MM.1S (cell line): ENCODE measurements at places on chromosomes 2 and 18.

DNA sequence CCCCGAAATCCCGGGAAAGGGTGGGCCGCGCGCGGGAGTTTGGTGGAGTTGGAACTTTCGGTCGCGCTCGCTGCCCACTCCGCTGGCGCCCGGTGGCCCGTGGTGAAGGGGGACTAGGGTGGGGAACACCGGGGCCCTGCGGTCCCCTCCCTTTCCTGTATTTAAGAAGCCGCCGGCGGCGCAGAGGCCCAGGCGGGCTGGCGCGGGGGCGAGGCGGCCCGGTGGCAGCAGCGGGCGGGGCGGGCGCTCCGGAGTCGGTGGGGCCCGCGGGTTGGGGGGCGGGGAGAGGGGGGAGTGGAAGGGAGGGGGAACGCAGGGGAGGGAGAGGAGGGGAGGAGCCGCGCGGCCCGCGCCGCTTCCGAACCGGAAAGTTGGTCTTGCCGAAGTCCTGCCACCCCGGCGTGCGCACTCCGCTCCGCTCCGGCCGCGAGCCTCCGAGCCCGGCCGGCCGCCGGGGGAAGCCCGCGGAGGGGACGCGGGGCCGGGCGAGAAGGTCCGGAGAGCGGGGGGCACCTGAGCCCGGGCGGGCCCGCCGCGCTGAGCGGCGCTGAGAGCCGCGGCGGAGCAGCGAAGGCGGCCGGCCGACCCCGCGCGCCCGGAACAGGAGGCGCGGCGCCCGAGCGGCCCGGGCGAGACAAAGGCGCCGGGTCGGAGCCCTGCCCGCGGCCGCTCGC is 425 bp upstream of the SALL3 start:
- no peak overlapping the region for H3K4me3 ChIP-seq
- no peaks in the 10 kb centered on the region for H3K27me3 ChIP-seq
- H3K27ac ChIP-seq, result no peak overlapping the region
- no peaks in the 10 kb centered on the region for H3K36me3 ChIP-seq
- H3K4me1 ChIP-seq, result no peaks in the 10 kb centered on the region
- DNase-seq, result no peak

DNA sequence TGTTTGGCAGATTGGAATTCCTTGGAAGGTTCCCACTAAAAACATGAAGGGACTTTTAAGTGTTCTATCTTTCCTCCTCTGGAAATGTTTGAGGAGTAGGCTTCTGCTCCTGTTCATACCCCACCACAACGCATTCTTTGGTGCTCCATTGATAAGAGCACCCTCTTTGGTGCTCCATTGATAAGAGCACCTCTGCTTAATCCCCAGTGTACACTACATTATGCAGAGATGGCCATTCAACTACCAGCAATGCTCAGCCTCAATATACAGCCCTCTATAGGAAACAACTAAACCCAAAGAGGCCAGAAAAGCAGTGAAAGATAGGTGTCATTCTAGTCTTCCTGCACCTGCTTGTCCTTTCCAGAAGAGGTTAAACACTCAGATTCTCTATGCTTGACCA is 1.8 kb upstream of the CHAC2 start:
- H3K27me3 ChIP-seq, result no peaks in the 10 kb centered on the region
- H3K4me3 ChIP-seq, result no peak overlapping the region
- H3K27ac ChIP-seq, result no peak overlapping the region
- DNase-seq, result peak; percentile 10

DNA sequence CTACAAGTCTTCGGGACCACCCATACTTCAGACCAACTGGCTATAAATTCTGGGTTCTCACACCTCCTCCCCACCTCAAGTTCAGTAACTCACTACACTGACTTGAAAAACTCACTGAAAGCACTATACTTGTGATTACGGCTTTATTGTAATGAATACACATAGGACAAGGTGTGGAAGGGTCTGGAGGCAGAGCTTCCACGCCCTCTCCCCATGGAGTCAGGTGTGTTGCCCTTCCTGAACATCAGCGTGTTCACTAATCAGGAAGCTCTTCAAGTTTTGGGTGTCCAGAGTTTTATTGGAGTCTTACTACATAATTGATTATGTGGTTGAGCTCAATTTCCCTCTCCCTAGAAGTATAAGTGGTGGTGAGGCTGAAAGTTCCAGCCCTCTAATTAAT is 27.5 kb downstream of the NBEAL1 start:
- no peaks in the 10 kb centered on the region for H3K27me3 ChIP-seq
- no peak overlapping the region for H3K4me3 ChIP-seq
- no peaks in the 10 kb centered on the region for H3K4me1 ChIP-seq
- H3K27ac ChIP-seq, result no peak overlapping the region

- H3K36me3 ChIP-seq, result no peaks in the 10 kb centered on the region
- H3K4me1 ChIP-seq, result no peaks in the 10 kb centered on the region
- no peak overlapping the region for H3K27ac ChIP-seq
Observed at GRCh38 chr2:23077596-23077995, 307.4 kb upstream of the KLHL29 start.

DNA sequence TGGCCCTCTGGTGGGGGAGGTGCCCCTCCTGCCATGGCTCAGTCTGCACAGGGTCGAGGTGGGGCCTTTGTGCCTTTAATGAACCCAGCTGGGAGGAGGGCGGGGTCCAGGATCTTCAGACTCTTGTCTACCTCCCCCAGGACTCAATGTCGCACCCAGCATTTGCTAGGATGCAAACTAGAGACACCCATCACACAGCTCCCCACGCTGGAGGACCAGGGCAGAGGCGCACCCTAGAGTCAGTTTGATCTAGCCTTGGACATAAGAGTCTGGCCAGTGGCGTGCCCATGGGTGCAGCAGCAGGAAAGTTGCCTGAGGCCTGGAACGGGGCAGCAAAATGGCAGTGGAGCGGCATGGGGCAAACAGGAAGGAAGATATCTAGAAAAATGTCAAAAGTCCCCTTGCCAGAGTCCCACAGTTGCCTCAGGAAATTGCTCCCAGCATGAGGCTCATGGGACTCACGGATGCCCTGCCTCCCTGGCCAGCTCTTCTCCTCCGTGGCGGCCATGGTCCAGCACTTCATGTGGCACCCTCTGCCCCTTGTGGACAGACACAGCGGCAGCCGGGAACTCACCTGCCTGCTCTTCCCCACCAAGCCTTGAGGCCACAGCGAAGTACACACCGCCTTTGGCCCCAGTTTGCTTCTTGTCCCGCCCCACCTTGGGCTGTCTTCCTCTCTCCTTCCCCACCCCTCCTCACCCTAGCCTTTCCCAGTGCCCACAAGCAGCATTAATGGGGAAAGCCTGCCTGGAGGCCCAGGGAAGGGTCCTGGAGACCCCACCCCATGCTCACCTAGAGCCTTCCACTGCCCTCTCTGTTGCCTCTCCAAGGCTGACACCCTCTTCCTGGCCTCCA is 17.7 kb downstream of the SH2D6 start:
- H3K27me3 ChIP-seq, result no peaks in the 10 kb centered on the region
- H3K4me1 ChIP-seq, result peaks cover 5% of the 10 kb centered on the region
- H3K36me3 ChIP-seq, result no peaks in the 10 kb centered on the region
- DNase-seq, result no peak
- no peak overlapping the region for H3K4me3 ChIP-seq
- H3K27ac ChIP-seq, result no peak overlapping the region

- no peak for DNase-seq
- no peaks in the 10 kb centered on the region for H3K4me1 ChIP-seq
- no peak overlapping the region for H3K4me3 ChIP-seq
- H3K27ac ChIP-seq, result no peak overlapping the region
- H3K36me3 ChIP-seq, result no peaks in the 10 kb centered on the region
Observed at GRCh38 chr2:200786826-200787225, 24.9 kb upstream of the BZW1 start.

DNA sequence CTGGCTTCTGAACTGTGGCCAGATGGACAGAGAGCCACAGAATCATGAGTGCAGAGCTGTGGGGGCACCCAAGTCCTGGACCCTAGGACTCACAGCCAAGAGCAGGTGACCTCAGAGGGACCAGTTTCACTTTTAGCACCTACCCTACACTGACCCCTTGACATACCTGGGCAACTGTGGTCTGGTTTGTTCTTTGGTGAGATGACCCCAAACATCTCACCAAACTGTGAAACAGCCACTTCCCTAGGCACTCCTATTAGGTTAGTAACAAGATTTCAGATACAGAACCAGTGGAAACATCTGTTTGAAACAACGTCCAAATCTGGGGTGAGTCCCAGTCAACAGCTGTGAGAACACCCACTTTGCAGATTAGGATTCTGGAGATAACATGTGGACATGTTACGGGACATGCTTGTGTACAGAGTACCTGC is 1.9 kb upstream of the ZFP36L2 start:
- H3K27ac ChIP-seq, result peak overlapping the region; percentile 100; the same call in 1 of the 2 replicates
- no peaks in the 10 kb centered on the region for H3K27me3 ChIP-seq
- H3K4me1 ChIP-seq, result peaks cover 19% of the 10 kb centered on the region

- H3K4me3 ChIP-seq, result no peak within 1 kb of the TSS
- no peaks in the 10 kb centered on the region for H3K36me3 ChIP-seq
- no peaks in the 10 kb centered on the region for H3K27me3 ChIP-seq
- no peak for DNase-seq
Observed at GRCh38 chr2:218260742-218261422, at the start of gene GPBAR1. GPBAR1 (plus strand) TSS chr2:218261015; CDS start chr2:218262725, 1,710 bp downstream.

- H3K4me3 ChIP-seq, result no peak overlapping the region
- no peak for DNase-seq
- no peaks in the 10 kb centered on the region for H3K4me1 ChIP-seq
- H3K27me3 ChIP-seq, result no peaks in the 10 kb centered on the region
- H3K27ac ChIP-seq, result no peak overlapping the region
Observed at GRCh38 chr2:121866789-121867188, 111.3 kb downstream of the TSN start.

DNA sequence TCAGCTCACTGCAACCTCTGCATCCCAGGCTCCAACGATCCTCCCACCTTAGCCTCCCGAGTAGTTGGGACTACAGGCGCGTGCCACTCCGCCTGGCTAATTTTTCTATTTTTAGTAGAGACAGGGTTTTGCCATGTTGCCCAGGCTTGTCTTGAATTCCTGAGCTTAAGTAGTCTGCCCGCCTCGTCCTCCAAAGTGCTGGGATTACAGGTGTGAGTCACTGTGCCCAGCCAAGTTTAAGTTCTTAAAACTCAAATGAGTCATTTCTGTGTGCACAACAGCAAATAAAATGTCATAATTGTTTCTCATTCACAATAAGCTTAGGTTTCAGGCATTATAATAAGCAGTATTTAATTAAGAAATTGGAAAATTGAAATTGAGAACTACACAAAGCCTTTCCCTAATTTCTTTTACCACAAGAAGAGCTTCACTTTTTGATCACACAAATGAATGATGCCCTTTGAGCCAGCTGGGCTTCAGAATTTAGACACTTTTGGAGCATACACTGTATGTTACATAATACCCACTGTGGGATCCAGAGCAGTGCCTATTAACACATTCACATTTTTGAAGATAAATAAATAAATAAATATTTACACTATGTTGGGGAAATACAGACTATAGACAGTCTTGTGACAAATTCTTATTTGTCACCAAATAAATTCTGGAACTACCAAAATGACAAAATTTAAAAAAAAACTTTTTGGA is 8.6 kb upstream of the ME2 start:
- no peaks in the 10 kb centered on the region for H3K27me3 ChIP-seq
- H3K36me3 ChIP-seq, result no peaks in the 10 kb centered on the region
- no peak for DNase-seq
- peaks cover 10% of the 10 kb centered on the region for H3K4me1 ChIP-seq

DNA sequence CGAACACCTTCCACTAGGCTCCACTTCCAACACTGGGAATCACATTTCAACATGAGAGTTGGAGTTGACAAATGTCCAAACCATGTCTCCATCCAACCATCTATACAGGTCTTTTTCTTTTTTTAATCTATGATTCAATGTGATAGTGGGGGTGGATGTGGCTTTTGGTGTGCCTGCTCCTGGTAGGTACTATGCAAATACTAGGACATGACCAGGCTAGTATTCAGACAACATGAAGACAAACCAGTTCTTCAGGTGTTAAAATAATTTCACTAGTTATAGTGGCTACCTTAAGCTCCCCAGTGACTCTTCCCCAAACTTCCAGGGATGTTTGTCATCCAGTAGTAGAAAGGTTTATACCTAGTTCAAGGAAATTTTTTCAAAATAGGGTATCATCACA is 387.5 kb downstream of the CDH2 start:
- H3K4me1 ChIP-seq, result no peaks in the 10 kb centered on the region
- no peaks in the 10 kb centered on the region for H3K27me3 ChIP-seq
- H3K36me3 ChIP-seq, result no peaks in the 10 kb centered on the region

DNA sequence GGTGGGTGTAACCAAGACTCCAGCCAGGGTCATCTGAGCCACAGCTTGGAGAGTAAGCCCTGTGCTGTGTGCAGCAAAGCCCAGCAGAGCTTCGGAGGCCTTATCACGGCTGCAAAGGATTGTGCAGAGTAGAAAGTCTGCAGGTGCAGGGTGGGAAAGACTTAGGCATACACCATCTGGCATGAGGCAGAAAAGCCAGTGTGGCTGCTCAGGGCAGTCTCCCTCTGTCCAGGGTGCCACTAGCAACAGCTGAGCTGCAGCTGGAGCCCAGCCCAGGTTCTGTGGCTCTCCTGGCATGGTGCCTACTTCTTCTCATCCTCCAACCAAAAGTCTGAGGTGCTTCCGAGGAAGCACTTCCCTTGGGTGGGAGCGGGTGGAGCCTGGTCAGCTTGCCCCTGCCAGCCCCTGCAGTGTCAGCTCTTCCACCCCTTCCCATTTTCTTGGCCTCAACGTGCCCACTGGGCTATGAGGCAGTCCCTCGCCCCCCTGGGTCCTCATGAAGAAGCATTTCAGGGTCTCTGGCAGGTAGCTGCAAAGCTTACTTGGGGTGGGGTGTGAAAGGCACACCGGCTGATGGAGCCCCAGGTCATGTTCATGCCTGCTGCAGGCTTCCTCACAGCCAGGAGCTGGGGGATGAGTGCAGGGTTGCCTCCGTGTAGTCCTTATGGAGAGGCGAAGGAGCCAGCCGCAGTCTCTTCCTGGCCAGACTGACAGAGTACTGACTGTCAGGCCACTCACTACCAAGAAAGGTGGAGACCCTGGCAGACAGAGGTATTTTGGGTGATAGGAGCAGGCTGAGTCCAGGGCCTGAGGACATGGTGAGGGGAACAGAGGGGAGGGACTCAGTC is 4.8 kb downstream of the AMER3 start:
- no peak overlapping the region for H3K27ac ChIP-seq
- no peak overlapping the region for H3K4me3 ChIP-seq
- no peaks in the 10 kb centered on the region for H3K27me3 ChIP-seq
- DNase-seq, result no peak
- H3K4me1 ChIP-seq, result no peaks in the 10 kb centered on the region
- H3K36me3 ChIP-seq, result no peaks in the 10 kb centered on the region
